ENCODE measurements at places on chromosomes 16 and 17.

GRCh38 chr16:66977341-66978113 lies 10.9 kb upstream of the CES4A start:
- peak; percentile 80 for DNase-seq

DNA sequence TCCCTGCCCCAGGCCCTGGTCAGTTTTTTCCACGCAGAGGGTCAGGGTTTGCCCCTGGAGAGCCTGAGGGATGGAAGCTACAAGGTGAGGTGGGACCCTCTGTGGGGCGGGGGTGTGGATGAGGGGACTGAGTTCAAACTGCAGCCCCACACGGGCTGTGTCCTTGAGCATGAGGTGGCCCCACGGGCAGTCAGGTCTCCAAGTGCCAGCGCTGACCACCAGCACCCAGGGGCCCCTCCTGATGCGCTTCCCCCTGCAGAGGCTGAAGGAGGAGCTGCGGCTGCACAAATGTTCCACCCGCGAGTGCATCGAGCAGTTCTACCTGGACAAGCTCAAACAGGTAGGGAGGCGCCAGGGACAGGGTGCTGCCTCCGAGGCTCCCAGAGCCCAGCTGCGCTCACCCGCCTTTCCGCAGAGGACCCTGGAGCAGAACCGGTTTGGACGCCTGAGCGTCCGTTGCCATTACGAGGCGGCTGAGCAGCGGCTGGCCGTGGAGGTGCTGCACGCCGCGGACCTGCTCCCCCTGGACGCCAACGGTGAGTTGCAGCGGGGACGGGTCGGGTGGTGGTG lies 4.3 kb downstream of the TSR3 start:
- no peak for DNase-seq

GRCh38 chr17:67335245-67335835 lies 31.0 kb downstream of the PSMD12 start:
- DNase-seq, result no peak

DNA sequence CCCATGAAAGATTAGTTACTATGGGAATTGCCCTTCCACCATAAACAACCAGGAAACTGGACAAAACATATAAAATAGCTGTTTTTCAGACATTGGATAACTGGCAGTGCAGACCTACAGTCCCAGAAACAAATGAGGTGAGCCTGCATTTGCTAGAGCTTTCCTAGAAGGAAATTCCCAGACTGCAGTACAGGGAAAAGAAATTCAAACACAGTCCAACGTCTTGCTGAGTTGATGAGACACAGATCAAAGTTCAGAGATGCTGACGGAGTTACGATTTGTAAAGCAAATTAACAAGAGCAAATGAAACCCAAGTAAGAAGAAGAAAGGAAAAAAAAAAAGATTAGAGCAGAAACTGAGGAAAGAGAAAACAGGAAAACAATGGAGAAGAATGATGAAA lies 41.3 kb upstream of the MNT start:
- no peak for DNase-seq

GRCh38 chr17:50265212-50265611 lies 9.1 kb upstream of the TMEM92 start:
- DNase-seq, result no peak

DNA sequence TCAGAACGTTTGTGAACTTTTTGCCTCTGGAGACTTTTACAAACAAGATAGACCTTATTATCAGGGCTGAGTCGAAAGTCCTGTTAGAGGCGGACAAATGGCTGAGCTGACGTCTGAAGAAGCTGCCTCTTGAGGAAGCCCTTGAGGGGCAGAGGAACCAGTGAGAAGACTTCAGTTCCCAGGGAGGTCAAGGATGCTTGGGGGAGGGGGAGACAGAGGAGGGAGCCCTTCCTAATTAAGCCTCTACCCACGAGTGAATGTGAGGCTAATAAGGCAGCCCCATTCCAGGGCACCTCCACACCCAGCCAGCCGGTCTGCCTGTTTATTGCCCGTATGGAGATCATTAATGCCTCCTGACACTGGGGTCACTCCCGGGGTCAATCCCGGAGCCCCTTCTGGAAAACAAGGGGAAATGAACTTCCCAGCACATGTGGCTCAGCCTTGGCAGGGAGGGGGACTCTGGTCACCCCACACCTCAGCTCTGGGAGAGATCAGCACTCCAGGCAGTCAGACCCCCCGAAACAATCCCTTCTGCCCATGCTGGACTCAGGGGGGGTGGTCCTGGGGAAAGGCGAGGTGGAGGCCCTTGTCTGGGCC lies 9.2 kb upstream of the TBX4 start:
- DNase-seq, result no peak

DNA sequence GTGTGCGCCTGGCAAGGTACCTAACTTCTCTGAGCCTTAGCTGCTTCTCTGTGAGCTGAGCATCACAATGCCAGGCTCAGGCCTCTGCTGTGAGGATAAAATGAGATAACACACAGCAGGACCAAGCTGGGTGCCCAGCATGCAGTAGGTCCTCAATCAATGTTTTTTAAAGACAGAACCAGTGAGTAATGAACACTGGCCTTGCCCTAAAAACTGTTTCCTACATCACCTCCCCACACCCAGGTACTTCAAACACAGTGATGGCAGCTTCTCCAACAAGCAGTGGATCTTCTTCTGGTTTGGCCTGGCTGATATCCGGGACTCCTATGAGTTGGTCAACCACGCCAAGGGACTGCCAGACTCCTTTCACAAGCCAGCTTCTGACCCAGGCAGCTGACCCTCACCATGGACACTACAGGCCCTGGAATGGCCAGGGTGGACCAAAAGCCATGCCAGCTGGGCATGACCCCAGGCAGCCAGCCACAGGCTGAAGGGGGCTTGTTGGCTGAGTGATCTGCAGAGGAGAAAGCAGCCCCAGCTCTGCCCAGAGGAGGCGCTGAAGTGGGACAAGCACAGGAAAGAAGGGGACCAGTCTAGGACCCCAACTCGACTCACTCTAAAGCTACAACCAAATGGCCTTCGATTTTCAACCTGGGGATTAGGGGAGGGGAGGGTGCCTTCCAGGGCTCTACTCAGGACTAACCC lies 3.9 kb downstream of the NAGS start:
- no peak for DNase-seq

DNA sequence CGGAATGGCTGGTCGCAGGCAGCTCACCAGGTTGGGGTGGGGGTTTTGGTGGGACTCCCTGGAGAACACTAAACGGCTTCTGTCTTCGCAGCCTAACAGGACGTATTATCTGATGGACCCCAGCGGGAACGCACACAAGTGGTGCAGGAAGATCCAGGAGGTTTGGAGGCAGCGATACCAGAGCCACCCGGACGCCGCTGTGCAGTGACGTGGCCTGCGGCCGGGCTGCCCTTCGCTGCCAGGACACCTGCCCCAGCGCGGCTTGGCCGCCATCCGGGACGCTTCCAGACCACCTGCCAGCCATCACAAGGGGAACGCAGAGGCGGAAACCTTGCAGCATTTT lies 59.7 kb downstream of the PDPK1 start:
- no peak for DNase-seq

- DNase-seq, result no peak
These were observed 8.4 kb upstream of the PLK1 start for GRCh38 chr16:23670137-23670776.

DNA sequence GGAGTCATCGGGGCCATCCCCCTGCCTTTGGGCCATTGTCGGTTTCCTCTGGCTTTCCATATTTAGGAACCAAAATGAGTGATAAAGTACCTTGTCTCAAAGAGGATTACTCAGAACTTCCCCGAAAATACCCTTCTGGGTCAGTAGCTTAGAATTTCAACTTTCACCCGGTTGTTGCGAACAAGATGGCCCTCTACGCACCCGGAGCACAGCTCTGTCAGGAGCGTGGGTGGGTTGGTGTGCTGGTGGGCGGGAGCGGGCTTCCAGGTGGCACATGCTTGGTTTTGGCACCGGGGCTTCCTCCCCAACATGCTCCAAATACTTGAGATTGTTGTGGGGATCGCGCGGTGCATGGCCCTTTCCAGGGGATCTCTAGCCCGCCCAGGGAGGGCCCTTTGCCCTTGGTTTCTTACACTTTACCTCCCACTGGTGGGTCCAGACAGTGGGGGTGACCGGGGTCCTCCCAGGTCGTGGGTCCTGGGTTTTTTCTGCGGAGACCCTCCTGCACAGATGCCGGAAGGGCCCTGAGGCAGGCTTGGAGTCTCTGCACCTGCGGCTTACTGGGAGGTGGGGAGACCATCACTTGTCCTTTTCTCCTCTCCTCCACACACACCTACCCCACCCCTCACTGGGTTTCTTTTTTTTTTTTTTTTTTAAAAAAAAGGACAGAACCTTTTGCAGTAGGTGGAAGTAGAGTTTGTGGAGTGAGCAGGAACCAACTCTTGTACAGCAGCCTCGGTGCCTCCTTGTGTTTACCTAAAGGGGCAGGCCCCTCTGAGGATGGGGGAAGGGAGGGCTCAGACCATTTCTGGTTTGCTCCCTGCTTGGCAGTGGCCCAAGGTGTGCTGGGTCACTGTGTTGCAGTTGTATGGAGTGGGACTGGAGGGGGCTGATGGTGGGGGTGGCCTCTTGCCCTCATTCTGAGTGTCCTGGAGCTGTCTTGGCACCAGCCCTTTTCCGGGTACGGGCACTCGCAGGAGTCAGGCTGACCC lies 142.1 kb downstream of the SEC14L1 start:
- DNase-seq, result no peak

- no peak for DNase-seq
These were observed 2.9 kb downstream of the UBB start for GRCh38 chr17:16383772-16384287.

GRCh38 chr17:17416400-17417360 lies 60.1 kb upstream of the MED9 start:
- DNase-seq, result peak; percentile 78

DNA sequence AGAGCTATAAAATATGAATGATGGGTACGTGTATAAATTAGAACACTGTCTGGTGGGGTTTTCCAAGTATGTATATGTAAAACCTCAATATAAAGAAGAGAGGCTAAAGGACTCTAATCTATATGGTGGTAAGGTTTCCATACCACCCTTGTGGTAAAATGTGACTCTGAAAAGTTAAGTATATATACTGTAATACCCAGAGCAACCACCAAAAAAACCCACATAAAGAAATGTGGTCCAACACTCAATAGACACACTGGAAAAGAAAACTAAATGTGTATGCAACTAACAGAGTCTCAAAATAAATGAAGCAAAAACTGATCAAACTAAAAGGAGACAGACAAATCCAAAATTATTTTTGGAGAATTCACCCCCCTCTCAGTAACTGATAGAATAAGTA lies 72.2 kb downstream of the XPO6 start:
- DNase-seq, result no peak

DNA sequence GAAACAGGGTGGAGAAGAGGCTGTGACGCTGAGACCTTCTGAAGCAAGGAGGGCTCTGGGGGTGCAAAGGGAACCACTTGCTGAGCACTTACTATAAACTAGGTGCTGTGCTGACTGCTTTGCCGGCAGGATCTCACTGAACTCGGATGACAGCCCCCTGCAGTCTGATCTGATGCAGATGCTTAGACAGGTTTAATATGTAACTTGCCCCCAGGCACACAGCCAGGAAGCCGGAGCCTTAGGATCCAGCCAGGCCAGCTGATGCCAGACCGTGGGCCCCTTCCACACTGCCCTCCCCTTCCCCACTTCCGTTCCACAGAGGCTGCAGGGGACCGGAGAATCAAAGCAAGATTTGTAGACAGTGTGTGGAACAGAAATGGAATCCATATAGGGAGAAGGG lies 23.1 kb downstream of the SPACA3 start:
- no peak for DNase-seq

DNA sequence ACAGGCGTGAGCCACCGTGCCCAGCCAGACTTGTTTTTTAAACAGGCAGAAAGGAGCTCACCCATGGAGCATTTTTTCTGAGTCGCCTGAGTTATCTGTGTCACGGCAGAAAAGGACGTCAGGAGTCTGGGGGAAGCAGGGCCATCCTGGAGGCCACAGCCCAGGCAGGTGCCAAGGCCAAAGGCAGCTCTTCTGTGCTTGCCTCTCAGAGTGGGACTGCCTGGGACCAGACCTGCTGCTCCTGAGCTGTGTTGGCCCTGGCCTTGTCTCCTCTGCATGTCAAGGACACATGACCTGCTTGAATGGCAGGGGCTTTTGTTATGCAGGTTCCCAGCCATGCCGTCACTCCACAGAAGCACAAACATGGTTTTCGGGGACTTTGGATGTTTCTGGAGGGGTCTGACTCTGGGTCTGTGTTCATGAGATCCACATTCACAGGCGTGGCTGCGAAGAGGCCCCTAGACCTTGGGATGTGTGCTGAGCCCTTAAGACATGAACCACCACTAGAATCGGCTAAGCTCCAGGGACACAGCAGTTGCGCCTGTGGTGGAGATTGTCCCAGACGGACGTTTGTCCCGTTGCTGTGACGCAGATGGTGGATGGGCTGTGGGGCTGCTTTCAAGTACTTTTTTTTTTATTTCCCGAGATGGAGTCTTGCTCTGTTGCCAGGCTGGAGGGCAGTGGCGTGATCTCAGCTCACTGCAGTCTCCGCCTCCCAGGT lies 33.8 kb downstream of the FOXK2 start:
- DNase-seq, result no peak

DNA sequence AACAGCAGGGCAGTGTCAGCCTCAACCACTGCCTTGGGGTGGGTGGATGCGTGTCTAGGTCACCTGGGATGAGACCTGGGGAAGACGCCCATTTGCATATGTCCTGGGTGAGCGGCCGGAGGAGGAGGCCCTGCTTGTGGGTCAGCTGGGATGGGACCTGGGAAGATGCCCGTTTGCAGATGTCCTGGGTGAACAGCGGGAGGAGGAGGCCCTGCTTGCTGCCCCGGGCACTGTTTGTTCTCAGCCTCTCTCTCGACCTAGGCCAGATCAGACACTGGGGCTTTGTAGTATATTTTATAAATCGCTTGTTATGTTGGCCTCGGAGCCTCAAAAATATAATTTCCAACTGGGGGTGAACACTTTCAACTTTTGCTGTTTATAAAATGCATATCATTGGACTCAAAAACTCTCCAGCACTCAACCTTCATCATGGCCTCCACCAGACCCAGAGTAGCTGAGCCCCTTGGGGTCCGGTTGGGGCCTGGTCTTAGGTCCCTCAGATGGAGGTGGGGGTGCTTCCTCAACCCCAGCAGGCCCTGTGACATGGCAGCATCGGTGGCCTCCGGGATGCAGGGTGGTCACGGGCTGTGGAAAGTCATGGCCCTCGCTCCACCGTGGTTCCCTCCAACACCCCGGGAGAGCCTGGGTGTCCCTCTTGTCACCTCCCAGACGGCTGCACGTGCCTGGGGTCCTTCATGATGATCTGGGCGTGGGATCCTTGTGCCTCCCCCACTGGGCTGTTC lies 17.3 kb downstream of the DBNDD1 start:
- no peak for DNase-seq

DNA sequence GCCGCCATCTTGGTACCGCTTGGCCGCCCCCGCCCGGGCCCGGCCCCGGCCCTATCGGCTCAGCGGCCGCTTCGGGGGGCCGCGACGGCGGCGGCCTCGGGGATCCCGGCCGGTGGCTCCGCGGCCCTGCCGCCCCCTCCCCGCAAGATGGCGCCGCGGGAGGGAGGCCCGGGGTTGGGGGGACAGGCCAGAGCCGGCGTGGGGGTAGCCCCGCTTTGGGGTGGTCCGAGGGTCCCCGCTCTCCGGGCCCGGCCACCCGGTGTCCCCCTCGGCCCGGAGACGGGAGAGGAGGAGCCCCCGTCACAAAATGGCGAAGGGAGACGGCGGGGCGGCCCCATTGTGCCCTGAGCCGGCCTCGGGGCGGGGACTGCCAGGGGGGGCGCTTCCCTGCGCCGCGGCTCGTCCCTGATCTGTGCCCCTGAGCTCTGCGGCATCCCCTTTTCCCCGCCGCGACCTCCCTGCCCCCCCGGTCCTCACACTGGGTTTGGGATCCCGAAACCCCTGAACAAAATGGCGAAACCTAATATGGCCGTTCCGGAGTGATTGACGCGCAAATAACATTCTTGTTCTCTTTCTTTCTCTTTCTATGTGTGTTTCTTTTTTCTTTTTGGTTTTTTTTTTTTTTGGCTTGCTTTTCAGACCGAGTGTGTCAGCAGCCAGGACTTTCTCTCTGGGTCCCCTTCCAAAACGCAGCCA lies 986 bp downstream of the HAPSTR1 start:
- DNase-seq, result peak; percentile 31

Measured in hematopoietic multipotent progenitor cell treated with erythropoietin and hydrocortisone succinate and interleukin-3 and kit ligand, for 15 days (in vitro differentiated cells).